Fibroblast of lung (primary cell): ENCODE measurements at places on chromosomes 13 and 19. TPM values are rescaled to one million over a fixed set of nuclear protein-coding genes. Genes with fewer than 3 reads are reported as not detected.

Gene FCAR
- polyA plus RNA-seq, result not detected in 2 replicates

Gene ZNF507
- polyA plus RNA-seq, result 15.6 and 17.8 TPM in 2 replicates

Gene ZNF677
- 21.9 and 26.0 TPM in 2 replicates for polyA plus RNA-seq

Gene CLEC17A
- polyA plus RNA-seq, result 0.02 and 0.03 TPM in 2 replicates

Gene IL4I1
- polyA plus RNA-seq, result 0.09 and 0.21 TPM in 2 replicates

Gene TTC9B
- polyA plus RNA-seq, result not detected in 2 replicates
